Epithelial cell of alveolus of lung (primary cell): ENCODE measurements at places on chromosomes 12 and 14. TPM values are rescaled to one million over a fixed set of nuclear protein-coding genes. Genes with fewer than 3 reads are reported as not detected.

Gene HCFC2
- total RNA-seq, result 4.7 and 14.6 TPM in 2 replicates

Gene GXYLT1
- total RNA-seq, result 9.6 and 11.3 TPM in 2 replicates

Gene RPL10L
- not detected in 2 replicates for total RNA-seq

Gene POTEM
- not detected in 2 replicates for total RNA-seq

Gene KLRK1
- total RNA-seq, result 0.08 TPM in 1 of 2 replicates, not detected in the other

Gene RHEBL1
- total RNA-seq, result 0.78 TPM in 1 of 2 replicates, not detected in the other

Gene MIPOL1
- total RNA-seq, result 6.6 and 8.9 TPM in 2 replicates

Gene SLC5A8
- total RNA-seq, result not detected in 2 replicates

Gene KRT78
- not detected in 2 replicates for total RNA-seq

Gene KRT72
- total RNA-seq, result not detected in 2 replicates

Gene ACRBP
- 0.13 and 0.72 TPM in 2 replicates for total RNA-seq

Gene CBLN3
- 1.6 and 5.3 TPM in 2 replicates for total RNA-seq

Gene UNC79
- total RNA-seq, result not detected in 2 replicates

Gene CD163
- not detected in 2 replicates for total RNA-seq

Gene ASPG
- total RNA-seq, result not detected in 2 replicates
